ENCODE measurements at places on chromosomes 7 and 10.
A peak's percentile ranks its signal among the peaks of the same experiment; 100 is the strongest.

DNA sequence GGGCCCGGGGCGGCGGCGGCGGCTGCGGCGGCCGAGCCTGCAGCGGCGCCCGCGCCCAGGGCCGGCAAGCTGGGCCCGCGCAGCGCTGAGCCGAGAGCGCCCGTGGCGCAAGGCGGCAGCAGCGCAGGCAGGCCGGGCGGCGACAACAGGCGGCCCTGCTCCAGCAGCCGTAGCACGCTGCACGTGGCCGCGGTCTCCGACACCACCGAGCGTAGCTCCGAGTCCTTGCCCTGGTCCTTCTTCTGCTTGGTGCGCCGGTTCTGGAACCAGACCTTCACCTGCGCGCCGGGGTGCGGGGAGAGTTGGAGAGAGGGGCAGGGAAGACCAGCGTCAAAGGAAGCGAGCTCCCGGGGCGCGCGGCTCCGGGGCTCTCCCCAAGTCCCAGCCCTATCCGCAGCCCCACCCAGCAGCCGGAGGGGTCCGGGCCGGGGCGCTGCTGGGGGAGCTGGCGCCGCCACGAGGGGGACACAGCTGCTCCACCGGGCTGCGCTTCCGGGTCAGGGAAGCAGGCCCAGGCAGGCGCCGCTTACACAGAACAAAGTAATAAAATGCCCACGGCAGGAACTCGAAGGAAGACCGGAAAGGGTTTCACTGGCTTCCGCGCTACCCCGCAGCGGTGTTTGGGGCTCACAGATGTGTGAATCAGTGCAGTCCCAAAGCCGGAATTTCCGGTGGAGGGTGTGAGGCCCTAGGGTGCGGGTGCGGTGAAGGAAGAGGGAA lies 3.6 kb downstream of the VAX1 start:
- DNase-seq: no peak

DNA sequence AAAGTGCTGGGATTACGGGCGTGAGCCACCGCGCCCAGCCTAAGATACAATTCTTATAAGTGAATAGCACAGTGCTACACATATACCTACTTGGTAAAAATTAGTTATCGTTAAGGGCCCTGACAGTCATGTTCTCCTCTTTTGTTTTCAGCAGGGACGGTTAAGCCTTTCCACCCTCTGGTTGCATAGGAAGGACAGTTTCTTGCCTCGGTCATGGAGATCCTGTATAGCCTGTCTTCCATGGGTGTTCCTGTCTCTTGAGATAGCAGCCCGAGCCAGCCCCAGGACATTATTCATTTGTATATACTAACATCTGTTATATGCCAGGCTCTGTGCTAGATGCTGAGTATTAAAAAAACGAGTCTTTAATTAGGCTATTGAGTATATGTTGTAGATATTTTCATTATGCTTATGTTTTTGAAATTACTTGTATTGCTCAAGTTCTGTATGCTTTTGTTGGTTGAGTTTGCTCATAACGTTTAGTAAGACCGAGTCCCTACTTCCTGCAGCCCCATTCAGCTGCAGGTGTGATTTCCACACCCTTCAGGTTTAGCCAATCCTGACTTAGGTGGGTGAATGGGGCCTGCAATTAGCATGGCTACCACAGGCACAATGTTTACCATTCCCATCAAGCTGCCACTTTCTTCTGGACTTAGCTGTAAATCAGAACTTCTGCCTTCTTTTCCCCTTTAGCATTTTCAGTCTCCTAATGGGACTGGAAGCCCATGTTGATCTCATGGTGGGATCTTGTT lies 24.8 kb downstream of the CCSER2 start:
- no peak for DNase-seq

DNA sequence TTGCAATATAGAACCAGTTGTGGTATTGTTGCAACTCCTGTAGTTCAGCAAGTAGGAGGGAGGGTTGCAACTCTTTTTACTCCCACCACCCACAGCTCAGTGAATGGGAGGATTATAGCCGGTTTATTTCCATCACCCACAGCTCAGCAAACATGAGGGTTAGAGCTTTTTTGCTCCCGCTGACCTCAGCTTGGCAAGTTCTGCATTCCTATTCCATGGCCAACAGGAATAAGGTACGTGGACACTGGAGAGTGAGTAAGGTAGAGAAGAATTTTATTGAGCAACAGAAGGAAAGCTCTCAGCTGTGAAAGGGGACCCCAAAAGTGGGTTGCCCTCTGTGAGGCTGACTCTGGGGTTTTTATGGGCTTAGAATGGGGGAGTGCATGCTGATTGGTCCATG lies 167.1 kb upstream of the SMIM30 start:
- no peak for DNase-seq

GRCh38 chr10:102342958-102343357 lies 52.5 kb upstream of the NFKB2 start:
- DNase-seq: no peak

GRCh38 chr10:9209105-9209798 lies 1154.8 kb downstream of the GATA3 start:
- DNase-seq: peak; percentile 79

- DNase-seq: peak; percentile 68
Measured at GRCh38 chr7:155490697-155491628, 33.0 kb downstream of the EN2 start.

- no peak for DNase-seq
Measured at GRCh38 chr10:120282846-120283492, 174.1 kb upstream of the PLPP4 start.

- DNase-seq: no peak
Measured at GRCh38 chr7:7829667-7830066, 111.3 kb upstream of the RPA3 start.

DNA sequence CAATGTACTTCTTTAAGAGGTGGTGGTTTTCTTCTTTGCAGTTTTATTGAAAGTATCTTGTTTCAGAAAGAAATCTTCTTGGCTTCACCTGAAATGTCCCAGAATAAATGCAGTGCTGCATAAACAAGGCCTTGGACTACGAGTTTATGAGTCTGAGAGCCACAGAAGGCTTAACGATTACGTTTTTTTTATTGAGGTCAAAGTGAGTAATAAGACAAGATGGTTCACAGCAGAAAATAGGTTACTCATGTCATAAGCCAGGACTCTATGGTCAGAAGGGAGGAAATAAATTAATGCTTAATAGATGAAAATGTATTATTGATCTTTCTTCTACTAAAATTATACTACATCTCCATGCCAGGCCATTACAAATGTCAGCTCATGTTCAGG lies 13.7 kb upstream of the NPTX2 start:
- DNase-seq: no peak

- DNase-seq: no peak
Measured at GRCh38 chr7:136009488-136010079, 32.4 kb upstream of the MTPN start.

- DNase-seq: no peak
Measured at GRCh38 chr7:69968969-69969556, 370.8 kb downstream of the AUTS2 start.

DNA sequence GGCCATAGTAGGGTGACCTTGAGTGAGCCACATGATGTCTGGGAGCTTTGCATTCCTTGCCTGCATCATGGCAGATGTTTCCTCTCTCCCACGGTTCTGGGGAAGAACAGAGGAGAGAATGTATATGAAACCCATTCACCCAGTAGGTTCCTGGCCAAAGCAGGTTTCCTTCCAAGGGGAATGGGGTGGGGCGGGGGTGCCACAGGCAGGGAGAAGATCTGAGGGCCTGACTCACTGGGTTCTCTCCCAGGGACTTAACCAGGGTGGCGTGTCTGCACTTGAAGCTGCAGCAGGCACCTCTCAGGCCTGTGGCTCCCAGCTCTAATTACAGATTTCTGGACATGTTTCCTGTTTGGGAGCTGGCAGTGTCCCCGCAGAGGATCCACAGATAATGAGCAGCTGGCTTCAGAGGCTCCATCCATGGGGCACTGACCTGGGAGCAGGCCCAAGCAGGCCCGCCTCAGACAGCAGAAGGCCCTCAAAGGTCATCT lies 50.2 kb upstream of the ZMIZ1 start:
- DNase-seq: peak; percentile 80

DNA sequence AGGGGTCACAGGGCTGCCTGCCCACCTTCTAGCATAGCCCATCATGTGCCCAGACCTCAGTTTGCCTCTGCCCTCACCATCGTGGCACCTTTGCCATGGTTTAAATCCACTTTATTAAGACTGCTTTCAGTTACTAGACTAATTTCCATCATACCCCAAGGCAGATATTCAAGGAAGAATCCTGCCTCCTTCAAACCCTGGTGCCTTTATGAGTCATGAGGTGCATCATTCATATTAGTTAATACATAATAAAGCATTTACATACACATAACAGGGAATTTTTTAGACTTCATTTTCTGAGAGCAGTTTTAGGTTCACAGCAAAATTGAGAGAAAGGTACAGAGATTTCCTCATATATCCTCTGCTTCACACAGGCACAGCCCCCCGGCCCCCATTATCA lies 62.8 kb downstream of the CXCL12 start:
- no peak for DNase-seq

DNA sequence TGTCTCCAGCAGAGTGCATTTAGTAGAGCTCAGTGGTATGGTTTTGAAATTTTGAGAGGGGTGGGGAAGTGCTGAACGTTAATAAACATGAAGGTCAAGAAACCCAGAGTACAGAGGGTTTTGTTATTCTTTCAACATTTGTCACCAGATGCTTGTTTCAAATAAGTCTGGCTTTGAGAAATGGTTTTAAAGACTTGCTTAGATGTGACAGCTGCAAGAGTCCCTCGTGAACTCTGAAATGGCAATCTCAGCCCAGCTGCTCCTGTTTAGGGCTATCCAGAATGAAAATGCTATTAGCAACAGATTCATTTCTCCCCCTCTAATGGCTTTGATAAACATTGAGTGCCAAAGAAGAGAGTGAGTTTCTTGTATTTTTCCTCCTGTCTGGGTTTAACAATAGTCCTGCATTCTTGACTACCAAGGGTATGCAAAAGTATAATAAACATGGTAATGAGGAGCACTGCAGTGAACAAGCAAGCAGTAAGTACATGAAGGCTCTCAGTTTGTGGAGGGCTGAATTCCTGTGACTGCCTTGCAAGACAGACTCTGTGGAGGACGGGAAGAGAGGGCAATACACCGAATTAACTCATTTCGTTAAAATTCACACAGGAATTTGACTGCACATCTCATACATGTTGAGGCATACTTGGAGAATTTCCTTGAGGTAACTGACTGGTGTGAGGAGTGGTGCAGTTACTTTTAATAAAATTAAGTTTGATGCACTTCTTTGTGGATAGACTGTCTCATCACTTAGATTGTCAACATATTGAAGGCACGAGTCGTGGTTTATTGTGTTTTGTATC lies 490.9 kb downstream of the REEP3 start:
- DNase-seq: no peak
